Heart right ventricle (tissue), 16 donors: ENCODE measurements at places on chromosomes 6 and 20. TPM values are rescaled to one million over a fixed set of nuclear protein-coding genes. Genes with fewer than 3 reads are reported as not detected.

The FAM217B gene
- total RNA-seq, result 18.9 TPM

- H3K4me3 ChIP-seq, result peak overlapping the region; percentile 4
- H3K27me3 ChIP-seq, result no peaks in the 10 kb centered on the region
- DNase-seq, result no peak
Measured at GRCh38 chr6:129748212-129748900, 38.4 kb upstream of the ARHGAP18 start.

DNA sequence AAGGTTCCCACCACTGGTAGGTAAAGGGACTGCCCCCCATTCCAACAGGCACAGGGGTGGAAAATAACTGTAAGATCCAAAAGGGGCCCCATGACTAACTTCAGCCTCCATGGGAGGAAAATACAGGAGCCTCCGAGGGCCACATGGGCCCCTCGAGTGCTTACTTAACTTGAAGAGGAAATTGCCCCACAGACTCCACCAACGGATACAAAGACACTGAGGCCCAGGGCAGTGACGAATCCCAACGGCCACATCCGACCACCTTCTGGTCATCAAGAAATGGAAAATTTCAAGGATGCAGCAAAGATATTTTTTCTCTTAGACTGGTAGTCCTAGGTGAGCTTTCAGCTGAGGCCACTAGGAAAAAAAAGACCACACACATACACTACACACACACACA lies 116.0 kb upstream of the MRPS10 start:
- no peak for DNase-seq
- H3K4me3 ChIP-seq, result no peak overlapping the region
- H3K27me3 ChIP-seq, result no peaks in the 10 kb centered on the region
- H3K27ac ChIP-seq, result no peak overlapping the region
- peaks cover 6% of the 10 kb centered on the region for H3K4me1 ChIP-seq
- H3K36me3 ChIP-seq, result no peaks in the 10 kb centered on the region

DNA sequence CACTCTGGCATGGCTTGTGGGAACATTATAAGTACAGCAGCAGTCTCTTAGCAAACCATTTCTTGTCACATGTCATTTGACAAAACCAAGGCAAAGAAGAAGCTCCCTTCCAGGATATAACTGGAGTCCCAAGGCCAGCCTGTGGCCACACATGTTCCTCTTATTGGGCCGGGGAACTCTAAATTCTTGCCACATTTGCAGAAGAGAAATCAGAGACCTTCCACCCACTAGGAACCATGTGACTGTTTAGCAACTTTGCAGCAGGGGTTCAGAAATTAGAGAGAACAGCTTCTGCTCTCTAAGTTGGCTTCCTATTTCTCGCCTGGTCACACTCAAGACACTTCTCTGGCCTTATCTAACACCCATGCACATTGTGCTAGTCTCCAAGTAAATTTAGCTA lies 20.4 kb upstream of the MEP1A start:
- no peaks in the 10 kb centered on the region for H3K36me3 ChIP-seq
- no peak overlapping the region for H3K4me3 ChIP-seq
- no peak for DNase-seq
- H3K27ac ChIP-seq, result no peak overlapping the region
- no peaks in the 10 kb centered on the region for H3K27me3 ChIP-seq

- H3K27me3 ChIP-seq, result no peaks in the 10 kb centered on the region
- no peaks in the 10 kb centered on the region for H3K4me1 ChIP-seq
- no peak overlapping the region for H3K4me3 ChIP-seq
- no peaks in the 10 kb centered on the region for H3K36me3 ChIP-seq
- H3K27ac ChIP-seq, result no peak overlapping the region
Measured at GRCh38 chr6:5162355-5162754, 77.2 kb downstream of the PPP1R3G start.

- H3K27ac ChIP-seq, result no peak overlapping the region
- no peak for DNase-seq
- no peaks in the 10 kb centered on the region for H3K36me3 ChIP-seq
- no peak overlapping the region for H3K4me3 ChIP-seq
Measured at GRCh38 chr20:49518576-49518975, 36.1 kb upstream of the KCNB1 start.

DNA sequence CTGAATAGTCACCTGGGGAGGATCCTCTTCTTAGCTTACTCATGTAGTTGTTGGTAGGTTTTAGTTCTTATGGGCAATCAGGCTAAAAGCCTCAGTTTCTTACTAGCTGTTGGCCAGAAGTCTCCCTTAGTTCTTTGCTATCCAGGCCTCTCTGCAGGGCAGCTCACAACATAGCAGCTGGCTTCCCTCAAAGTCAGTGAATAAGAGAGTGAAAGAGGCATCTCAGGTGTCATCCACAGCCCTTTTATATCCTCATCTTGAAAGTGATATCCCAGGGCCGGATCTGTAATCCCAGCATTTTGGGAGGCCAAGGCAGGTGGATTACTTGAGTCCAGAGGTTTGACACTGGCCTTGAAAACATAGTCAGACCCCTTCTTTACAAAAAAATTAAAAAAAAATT lies 42.1 kb upstream of the FOXA2 start:
- no peak overlapping the region for H3K4me3 ChIP-seq
- H3K27me3 ChIP-seq, result peaks cover 26% of the 10 kb centered on the region
- H3K4me1 ChIP-seq, result no peaks in the 10 kb centered on the region

DNA sequence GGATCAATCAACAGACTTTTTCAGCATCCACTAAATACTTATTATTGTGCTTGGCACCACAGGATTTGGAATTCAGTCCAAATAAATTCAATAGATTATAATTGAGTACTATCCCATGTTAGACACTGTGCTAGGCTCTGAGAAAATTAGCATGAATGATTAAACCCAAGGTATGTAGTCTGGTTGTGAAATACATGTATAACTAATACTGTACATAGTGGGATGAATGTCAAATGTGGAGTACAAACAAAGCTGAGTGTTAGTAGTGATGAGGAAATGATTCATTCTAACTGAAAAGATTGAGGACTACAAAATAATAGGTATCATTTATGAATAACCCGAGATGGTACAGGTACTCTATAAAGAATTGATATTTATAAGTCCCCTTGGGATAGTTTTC lies 111.9 kb upstream of the FLRT3 start:
- H3K27ac ChIP-seq, result no peak overlapping the region
- no peaks in the 10 kb centered on the region for H3K4me1 ChIP-seq
- no peaks in the 10 kb centered on the region for H3K27me3 ChIP-seq
- no peaks in the 10 kb centered on the region for H3K36me3 ChIP-seq
- no peak overlapping the region for H3K4me3 ChIP-seq

GRCh38 chr20:34547844-34548613 lies 10.5 kb upstream of the MAP1LC3A start:
- H3K4me1 ChIP-seq, result no peaks in the 10 kb centered on the region
- no peak for DNase-seq
- H3K27ac ChIP-seq, result no peak overlapping the region
- no peaks in the 10 kb centered on the region for H3K36me3 ChIP-seq

DNA sequence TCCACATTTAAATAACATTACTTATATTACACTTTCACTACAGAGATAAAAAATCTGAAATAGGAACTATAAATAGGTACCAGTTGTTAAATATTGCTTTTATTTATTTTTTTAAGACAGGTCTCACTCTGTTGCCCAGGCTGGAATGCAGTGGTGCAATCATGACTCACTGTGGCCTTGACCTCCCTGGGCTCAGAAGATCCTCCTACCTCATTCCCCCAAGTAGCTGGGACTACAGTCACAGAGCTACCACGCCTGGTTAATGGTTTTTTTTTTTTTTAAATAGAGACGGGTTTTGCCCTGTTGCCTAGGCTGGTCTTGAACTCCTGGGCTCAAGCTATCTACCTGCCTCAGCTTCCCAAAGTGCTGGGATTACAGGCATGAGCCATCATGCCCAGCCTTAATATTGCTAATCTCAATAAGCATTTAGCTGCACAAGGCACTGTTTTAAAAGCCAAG lies 17.3 kb downstream of the EEF1E1 start:
- H3K27ac ChIP-seq, result no peak overlapping the region
- peaks cover 38% of the 10 kb centered on the region for H3K36me3 ChIP-seq
- H3K4me3 ChIP-seq, result no peak overlapping the region

GRCh38 chr6:143348531-143348930 lies 102.0 kb downstream of the ADAT2 start:
- H3K4me3 ChIP-seq, result no peak overlapping the region
- no peaks in the 10 kb centered on the region for H3K36me3 ChIP-seq
- no peak overlapping the region for H3K27ac ChIP-seq
- no peaks in the 10 kb centered on the region for H3K27me3 ChIP-seq
- no peak for DNase-seq
- H3K4me1 ChIP-seq, result no peaks in the 10 kb centered on the region

DNA sequence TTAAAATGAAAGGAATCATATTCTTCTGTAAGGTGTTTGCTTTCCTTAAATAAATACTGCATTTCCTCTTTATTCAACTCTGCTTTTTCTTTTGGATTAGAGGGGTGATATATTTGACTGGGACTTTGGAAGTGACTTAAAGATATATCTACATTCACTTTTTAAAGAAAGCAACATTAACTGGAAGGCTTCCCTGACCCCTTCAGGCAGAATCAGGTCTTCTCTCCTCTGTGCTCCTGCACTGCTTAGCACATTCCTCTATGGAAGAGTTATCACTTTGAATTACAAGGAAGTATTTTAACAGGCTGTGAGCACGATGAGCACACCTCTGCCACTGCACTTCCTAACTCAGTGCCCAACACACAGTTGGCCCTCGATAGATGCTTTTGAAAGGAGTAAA lies 59.2 kb upstream of the POU3F2 start:
- H3K36me3 ChIP-seq, result no peaks in the 10 kb centered on the region
- H3K27me3 ChIP-seq, result no peaks in the 10 kb centered on the region
- no peaks in the 10 kb centered on the region for H3K4me1 ChIP-seq

- peak overlapping the region; percentile 35 for H3K4me3 ChIP-seq
- no peaks in the 10 kb centered on the region for H3K27me3 ChIP-seq
- H3K36me3 ChIP-seq, result peaks cover 7% of the 10 kb centered on the region
- peak overlapping the region; percentile 88 for H3K27ac ChIP-seq
- peak; percentile 92 for DNase-seq
- H3K4me1 ChIP-seq, result peaks cover 10% of the 10 kb centered on the region
Measured at GRCh38 chr6:169212897-169213813, 40.5 kb downstream of the THBS2 start.

DNA sequence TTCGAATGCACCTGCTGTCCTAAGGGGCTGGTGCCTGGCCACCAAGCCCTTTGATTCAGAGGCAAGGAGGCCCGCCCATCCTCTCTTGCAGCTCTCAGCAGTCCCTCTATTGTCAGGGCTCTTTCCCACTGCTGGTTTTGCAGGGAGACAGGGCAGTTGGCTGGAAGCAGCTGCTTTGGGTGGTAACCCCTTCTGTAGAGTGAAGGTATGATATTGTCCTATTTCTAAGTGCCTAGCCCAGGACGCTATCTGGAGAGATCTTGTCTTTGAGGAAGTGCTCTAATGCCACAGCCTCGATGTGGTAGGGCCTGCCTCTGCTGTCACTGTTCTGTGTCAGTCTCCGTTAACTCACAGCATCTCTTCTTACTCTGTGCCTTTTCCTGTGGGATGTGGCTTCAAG lies 5.6 kb downstream of the PLCG1 start:
- peaks cover 91% of the 10 kb centered on the region for H3K4me1 ChIP-seq
- no peak for DNase-seq
- no peak overlapping the region for H3K4me3 ChIP-seq
- H3K27me3 ChIP-seq, result no peaks in the 10 kb centered on the region

DNA sequence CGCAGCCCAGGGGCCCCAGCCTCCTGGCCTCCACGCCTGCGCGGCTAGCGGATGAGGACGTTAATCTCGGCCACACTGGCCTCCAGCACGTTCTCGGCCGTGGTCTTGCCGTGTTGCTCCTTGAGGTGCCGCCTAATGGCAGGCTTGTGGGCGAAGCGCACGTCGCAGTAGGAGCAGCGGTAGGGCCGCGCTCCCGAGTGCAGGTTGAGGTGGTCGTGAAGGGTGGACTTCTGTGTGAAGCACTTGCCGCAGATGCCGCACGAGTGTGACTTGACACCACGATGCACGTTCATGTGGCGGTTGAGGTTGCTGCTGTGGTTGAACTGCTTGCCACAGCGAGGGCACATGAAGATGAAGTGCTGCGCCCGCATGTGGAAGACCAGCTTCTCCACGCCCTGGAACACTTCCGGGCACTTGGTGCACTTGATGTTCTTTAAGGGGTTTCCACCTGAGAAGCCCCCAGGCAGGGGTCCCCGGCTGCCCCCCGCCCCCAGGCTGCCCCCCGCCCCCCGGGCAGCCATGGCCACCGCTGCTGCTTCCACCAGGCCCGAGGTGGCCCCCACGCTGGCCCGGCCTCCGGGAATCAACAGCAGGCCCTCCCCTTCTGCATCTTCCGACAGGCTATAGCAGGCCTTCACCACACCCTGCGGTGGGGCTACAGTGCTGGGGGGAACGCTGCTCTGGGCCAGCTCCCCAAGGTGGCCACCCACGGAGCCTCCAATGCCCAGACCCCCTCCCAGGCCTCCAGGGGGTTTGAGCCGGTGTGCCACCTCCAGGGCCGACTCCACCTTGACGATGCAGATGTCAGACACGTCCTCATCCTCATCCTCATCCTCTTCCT lies 1.8 kb downstream of the ZBTB12 start:
- peaks cover 7% of the 10 kb centered on the region for H3K36me3 ChIP-seq
- no peaks in the 10 kb centered on the region for H3K27me3 ChIP-seq
- peaks cover 40% of the 10 kb centered on the region for H3K4me1 ChIP-seq
- H3K27ac ChIP-seq, result no peak overlapping the region
- no peak overlapping the region for H3K4me3 ChIP-seq

- no peaks in the 10 kb centered on the region for H3K4me1 ChIP-seq
- H3K36me3 ChIP-seq, result no peaks in the 10 kb centered on the region
- no peak overlapping the region for H3K27ac ChIP-seq
- no peaks in the 10 kb centered on the region for H3K27me3 ChIP-seq
Measured at GRCh38 chr20:11296951-11297350, 620.7 kb upstream of the BTBD3 start.

- H3K27ac ChIP-seq, result no peak overlapping the region
- no peaks in the 10 kb centered on the region for H3K27me3 ChIP-seq
- DNase-seq, result no peak
- H3K4me1 ChIP-seq, result peaks cover 10% of the 10 kb centered on the region
Measured at GRCh38 chr6:16474772-16475493, 236.5 kb downstream of the GMPR start.

- no peak overlapping the region for H3K27ac ChIP-seq
- H3K4me1 ChIP-seq, result peaks cover 55% of the 10 kb centered on the region
- no peaks in the 10 kb centered on the region for H3K36me3 ChIP-seq
Measured at GRCh38 chr20:32477594-32478512, 107.3 kb downstream of the NOL4L start.

GRCh38 chr20:39338469-39339376 lies 376.6 kb downstream of the DHX35 start:
- no peaks in the 10 kb centered on the region for H3K36me3 ChIP-seq
- peak; percentile 32 for DNase-seq
- no peaks in the 10 kb centered on the region for H3K27me3 ChIP-seq

- H3K27ac ChIP-seq, result no peak overlapping the region
- no peaks in the 10 kb centered on the region for H3K36me3 ChIP-seq
- peak; percentile 68 for DNase-seq
- H3K4me1 ChIP-seq, result no peaks in the 10 kb centered on the region
Measured at GRCh38 chr6:148144917-148145521, 197.6 kb upstream of the SASH1 start.

- H3K36me3 ChIP-seq, result no peaks in the 10 kb centered on the region
- no peaks in the 10 kb centered on the region for H3K4me1 ChIP-seq
- no peaks in the 10 kb centered on the region for H3K27me3 ChIP-seq
- no peak for DNase-seq
- H3K4me3 ChIP-seq, result no peak overlapping the region
Measured at GRCh38 chr6:38172739-38173410, 353.3 kb downstream of the ZFAND3 start.
